ENCODE measurements at places on chromosomes 13 and 19.
A peak's percentile ranks its signal among the peaks of the same experiment; 100 is the strongest.

GRCh38 chr13:100213576-100213975 is 124.7 kb downstream of the PCCA start:
- DNase-seq, result no peak

DNA sequence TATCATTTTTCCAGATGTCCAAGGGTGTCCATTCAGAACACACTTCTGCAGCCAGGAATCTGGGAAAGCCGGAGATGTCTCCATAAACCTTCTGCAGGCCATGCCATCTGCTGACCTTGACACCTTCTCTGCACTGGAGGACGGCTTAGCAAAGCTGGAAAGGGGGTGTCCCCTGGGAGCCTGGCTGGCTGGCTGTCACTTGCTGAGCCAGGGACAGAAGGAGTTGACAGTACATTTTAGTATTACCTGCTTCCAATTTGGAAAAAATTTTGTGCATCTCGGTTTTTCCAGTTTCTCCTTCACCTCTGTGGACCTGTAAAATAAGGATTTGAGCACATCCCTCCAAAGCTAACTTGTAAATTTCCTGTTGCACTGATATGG is 8.1 kb upstream of the CHST8 start:
- DNase-seq, result no peak

DNA sequence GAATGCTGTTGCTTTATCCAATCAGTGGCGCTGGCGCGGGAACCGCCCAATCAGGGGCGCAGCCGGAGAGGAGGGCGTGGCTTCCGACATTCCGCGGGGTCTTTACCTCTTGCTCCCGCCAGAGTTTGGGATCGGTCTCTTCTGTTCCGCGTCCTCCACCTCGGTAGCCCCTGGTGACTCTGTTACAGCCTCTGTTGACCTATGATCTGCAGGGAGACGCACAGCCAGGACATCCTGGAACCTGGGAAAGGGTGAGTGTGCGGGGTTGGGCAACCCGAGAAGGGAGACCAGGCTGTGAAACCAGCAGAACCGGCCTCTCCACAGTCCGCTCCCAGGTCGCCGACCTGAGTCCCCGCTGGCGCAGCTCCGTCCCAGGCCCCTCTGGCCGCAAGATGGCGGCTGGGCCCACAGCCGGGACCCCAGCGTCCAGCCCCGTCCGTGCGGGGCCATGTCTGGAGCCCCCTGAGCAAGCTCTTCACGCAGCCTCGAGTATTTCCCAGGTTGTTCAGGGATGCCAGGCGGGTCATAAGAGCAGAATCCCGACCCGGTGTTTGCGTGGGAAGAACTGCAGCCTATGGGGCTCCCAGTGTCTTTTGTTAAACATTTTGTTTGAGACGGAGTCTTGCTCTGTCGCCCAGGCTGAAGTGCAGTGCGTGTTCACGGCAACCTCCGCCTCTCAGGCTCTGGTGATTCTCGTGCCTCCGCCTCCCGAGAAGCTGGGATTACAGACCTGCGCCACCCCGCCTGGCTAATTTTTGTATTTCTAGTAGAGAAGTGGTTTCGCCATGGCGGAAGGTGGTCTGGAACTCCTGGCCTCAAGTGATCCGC is 4.4 kb upstream of the ZNF681 start:
- peak; percentile 73 for DNase-seq

- no peak for DNase-seq
Measured at GRCh38 chr19:38191747-38192146, 32.3 kb downstream of the DPF1 start.

DNA sequence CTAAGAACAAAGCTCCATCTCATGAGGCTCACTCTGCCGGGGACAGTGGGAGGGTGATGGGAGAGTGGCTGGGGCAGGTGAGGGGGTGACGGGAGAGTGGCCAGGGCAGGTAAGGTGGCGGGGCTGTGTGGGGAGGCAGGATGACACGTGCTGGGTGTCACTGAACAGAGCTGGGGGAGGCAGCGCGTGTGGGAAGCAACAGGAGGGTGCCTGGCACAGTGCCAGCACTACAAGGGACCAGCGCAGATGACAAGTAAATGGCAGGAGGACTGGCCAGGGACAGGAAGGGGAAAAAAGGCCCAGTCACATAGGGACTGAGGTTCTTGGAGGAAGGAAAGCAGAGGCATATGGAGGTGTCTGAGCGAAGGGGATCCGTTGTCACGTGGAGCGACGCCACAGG is 129.9 kb downstream of the RNF17 start:
- DNase-seq, result no peak

DNA sequence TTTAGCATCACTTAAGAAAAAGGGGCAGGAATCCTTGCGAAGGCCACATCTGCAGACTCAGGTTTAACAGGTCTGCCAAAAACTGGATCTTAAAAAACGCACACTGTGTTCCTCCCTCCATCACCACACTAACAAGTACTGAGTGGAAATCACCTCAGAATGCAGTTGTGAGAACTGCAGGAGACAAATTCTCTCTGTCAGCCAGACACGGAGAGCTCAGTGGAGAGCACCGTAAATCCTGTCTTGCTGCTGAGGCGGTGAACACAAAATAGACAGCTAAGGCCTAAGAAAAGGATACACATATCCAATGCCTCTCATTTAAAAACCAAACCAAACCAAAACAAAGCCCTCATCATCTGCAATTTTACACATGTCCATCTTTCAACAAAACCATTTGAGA is 1287.6 kb downstream of the EFNB2 start:
- DNase-seq, result no peak

DNA sequence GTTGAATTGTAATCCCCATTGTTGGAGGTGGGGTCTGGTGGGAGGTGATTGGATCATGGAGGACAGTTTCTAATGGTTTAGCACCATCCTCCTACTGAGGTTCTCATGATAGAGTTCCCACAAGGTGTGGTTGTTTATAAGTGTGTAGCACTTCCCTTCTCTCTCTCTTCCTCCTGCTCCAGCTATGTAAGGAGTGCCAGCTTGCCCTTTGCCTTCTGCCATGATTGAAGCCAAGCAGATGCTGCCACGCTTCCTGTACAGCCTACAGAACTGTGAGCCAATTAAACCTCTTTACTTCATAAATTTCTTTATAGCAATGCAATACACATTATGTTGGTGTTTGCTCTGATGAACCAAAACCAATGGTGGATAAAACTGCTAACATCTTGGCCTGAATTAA is 238.2 kb downstream of the EFNB2 start:
- no peak for DNase-seq

GRCh38 chr19:42023121-42023942 is 29.3 kb upstream of the ATP1A3 start:
- DNase-seq, result no peak

GRCh38 chr13:64723724-64724123 is 2506.4 kb downstream of the PCDH9 start:
- DNase-seq, result no peak

- no peak for DNase-seq
Measured at GRCh38 chr19:34988119-34988518, 12.0 kb upstream of the GRAMD1A start.
